NCI-H2029 treated with DMSO at 0.1 percent for 48 hours (cell line): ENCODE measurements at places on chromosomes 5 and 9.
A peak's percentile ranks its signal among the peaks of the same experiment; 100 is the strongest.

- no peak for DNase-seq
Observed at GRCh38 chr5:76692651-76693050, 23.3 kb upstream of the F2R start.

- DNase-seq = no peak
Observed at GRCh38 chr9:110115826-110116542, 92.0 kb downstream of the C9orf152 start.

- DNase-seq = no peak
Observed at GRCh38 chr9:31388660-31389059, 995.8 kb upstream of the ACO1 start.

GRCh38 chr9:137070906-137071275 is 534 bp upstream of the SAPCD2 start:
- DNase-seq = no peak

DNA sequence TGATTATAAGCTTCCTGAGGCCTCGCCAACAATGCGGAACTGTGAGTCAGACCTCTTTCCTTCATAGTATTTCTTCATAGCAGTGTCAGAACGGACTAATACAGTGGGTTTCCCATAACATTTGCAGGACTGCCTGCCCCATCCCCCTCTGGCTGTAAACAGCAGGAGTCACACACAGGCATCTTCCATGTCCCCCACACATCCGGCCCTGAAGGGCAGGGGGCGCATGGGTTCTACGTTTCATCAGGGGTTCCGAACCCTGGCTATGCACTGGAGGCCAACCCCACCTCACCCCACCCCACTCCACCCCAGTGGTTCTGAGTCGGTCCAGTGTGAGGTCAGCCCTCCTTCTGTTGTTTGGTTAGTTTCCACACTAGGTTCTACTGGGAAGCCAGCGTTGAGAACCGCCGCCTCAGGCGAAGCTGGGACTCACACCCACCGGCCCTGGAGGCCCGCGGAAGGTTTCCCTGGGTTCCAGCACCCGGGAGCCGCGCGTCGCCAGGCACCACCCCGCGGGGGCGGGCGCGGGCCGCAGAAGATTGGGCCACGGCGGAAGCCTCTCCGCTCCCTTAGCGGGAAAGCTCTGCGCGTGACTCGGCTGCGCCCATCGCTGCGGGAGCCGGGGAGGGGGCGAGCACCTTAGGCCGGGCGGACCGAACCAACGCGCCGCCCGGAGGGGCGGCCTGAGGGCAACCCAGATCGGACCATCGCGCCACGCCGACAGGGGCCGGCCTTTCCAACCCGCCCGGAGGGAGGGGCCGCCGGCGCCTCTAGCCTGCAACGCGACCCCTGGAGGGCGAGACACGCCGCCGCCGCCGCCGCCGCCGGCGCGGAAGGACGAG is at the start of gene RUSC2:
Gene RUSC2 (plus strand): TSS at position 799 of the 842 bp plus-strand sequence. CDS start 56,411 bp downstream, outside the sequence.
- DNase-seq = peak; percentile 56

DNA sequence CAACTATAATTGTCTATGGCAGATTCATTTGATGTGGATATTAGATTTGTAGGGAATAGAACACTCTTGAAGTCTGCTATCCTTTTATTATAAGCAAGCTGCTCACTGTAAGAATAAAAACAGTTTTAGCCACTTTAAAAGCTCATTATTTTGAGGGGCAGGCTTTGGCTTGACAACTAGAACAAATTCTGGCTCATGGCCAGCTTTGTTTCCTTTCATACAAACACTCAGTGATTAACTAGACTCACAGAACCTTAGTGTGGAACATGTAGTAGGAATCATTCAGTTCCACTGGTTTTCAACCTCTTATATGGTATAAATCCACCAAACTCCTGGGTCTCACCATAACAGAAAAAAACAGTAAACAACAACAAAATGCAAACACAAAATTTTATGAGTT is 27.4 kb upstream of the CEP120 start:
- DNase-seq = peak; percentile 34

- no peak for DNase-seq
Observed at GRCh38 chr5:158814521-158814920, 285.2 kb downstream of the EBF1 start.

DNA sequence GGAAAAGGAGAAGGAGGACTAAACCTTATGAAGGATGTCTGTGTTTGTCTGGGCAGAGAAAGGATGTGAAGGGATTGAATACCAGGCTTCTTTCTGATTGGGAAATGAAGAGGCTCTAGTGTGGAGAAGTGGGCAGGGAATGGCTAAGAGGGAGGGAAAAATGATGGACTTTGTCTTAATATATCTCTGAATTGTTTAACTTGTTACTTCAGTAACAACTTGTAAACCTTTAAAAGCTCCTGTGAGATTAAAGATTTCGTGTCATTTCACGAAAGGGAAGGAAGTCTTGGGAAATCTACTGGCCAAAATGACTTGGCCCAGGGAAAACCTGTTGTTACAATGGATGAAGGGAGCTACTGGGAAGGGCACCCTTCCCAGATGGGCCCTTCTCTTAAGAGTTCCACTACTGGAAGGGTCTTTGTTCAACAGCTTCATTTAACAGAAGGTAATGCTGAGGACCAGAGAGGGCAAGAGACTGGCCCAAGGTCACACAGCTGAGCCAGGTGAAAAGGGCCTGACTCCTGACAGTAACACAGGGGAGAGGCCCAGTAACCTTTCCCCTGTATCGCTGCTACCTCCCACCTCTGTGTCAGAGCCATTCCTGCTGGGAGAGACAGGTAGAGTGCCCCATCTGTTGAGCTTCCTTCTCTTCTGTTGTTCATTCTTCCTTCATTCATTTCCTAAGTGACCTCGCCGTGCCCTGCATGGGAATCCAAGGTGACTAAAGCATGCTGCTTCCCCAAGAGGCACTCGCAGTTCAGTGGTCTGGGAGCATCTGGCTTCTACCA is 5.1 kb upstream of the TCOF1 start:
- DNase-seq = no peak

- no peak for DNase-seq
Observed at GRCh38 chr5:673831-674629, 19.1 kb downstream of the TPPP start.

DNA sequence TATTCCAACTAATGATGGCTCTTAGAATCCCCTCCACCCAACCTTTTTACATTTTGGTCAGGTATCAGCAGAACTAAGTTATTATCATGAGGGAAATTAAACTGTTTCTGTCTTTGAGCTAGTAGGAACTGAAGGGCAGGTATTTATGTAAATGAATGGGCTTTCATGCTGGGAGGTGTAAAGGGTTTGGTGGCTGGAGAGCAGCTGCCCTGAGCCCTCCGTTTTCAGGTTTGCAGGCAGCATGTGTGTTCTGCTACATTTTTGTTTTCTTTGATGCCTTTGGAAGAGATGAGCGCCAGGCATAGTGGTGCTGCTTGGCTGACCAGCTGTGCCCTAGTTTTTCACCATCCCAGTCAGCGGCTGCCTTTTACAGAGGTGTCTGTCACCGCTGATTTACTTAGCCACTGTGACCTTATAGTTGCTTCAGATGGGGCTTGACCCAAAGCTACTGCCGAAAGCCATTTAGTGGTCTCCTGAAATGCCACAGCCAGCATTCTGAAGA is 231.9 kb downstream of the MAST4 start:
- no peak for DNase-seq

GRCh38 chr5:160105686-160106360 is 13.4 kb downstream of the PWWP2A start:
- DNase-seq = no peak

GRCh38 chr5:145246961-145247744 is 588.0 kb downstream of the PRELID2 start:
- no peak for DNase-seq

DNA sequence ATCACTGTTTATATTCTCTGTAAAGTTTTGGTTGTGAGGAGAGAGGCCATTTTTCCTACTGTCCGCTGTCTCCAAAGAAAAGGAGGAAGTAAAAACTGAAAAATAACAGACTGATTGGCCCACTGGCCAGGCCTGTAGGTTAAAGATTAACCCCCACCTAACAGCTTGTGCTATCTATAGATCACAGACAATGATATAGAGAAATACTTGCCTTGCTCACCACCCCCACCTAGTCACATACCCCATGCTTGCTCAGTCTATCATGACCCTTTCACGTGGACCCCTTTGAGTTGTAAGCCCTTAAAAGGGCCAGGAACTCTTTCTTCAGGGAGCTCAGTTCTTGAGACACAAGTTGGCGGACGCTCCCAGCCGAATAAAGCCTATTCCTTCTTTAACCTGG is 357.4 kb downstream of the PRDM9 start:
- no peak for DNase-seq

- DNase-seq = no peak
Observed at GRCh38 chr9:79564105-79564504, 7.7 kb upstream of the TLE4 start.

- DNase-seq = no peak
Observed at GRCh38 chr9:112149211-112149610, 25.9 kb downstream of the SUSD1 start.

DNA sequence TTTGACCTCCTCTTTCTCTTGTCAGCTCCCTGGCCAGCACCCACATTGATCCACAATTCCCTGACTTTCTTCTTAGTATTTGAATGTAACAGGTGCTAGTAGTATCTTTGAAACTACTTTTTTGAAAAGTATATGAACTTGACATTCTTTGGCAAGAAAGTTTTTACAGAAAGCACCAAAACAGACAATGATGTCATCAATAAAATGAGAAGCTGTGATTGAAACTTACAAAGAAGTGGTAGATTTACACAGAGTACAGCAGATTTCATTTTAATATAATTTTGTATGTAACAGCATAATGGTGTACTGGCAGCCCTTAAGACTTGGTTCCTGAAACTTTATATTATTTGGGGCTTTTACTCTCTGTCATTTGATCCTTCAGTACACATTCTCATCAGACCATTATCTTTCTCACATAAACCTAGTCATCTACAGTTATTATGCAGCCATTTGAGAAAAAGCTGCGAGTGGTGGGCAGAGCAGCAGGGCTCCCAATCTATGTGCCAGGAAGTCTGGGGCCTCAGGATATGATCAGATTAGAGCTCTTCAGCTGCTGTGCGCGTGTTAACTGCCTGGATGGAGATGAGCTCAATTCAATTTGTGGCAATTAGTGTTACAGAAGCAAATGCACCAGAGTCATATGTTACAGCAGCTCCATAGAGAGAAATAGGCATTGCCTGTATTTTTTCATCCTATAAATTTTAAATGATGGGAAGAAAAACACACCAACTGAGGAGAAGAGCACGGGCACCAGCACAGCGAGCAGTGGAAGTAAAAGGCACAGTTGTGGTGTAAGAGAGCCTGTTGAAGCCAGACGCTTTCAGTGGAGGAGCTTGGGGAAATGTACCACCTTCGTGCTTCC is 126.1 kb downstream of the STARD4 start:
- no peak for DNase-seq

DNA sequence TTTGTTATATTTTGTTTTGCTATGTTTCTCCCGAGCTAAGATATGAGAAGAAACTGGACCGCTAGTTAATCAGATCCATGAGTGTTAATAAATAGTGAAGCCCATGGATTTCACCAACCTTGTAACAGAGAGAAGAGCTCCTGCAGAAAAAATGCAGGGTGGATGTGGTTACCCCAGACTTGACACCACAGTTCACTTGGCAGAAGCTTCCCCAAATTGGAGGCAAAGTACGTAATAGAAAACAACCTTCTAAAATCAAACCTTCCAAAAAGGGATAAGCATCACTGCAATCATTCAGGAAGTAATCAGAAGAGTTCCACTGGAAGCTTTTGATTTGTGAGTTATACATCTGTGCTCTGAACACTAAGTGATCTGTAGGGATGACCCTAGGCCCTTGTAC is 267.5 kb downstream of the ACTL7B start:
- DNase-seq = no peak
